Glutamatergic neuron (in vitro differentiated cells): ENCODE measurements at places on chromosomes 5 and 9.

- no peak for DNase-seq
Measured at GRCh38 chr9:125085703-125086477, 57.4 kb downstream of the SCAI start.

DNA sequence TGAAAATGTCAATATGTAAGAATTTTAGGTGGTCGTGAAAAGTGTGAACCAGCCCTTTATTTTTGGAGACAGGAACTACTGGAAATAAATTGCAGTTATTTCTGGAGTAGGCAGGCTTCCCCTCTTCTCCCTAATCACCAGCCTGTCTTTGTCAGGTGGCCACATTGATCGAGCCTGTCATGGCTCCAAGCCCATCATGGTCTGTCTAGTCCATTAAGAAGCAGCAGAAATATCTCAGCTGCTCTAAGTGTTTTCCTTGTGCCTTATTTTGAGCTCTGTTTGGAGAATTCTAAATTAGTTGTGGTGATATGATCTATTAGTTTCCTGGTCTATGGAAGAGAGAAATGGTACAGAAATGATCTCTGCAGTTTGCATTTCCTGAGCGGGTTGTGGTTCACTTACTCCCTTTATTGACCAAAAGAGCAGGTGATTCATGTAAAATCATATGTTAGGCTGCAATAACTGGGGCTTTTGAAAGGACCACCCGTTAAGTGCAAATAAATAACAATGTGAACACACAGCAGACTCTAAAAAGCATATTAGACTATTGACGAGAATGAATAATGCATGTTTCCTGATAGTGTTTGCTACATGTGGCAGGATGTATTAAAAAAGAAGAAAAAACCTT is 42.3 kb downstream of the BASP1 start:
- DNase-seq, result no peak

GRCh38 chr5:65133477-65134110 is 348.1 kb downstream of the ADAMTS6 start:
- no peak for DNase-seq

GRCh38 chr9:110911659-110912418 is 126.4 kb downstream of the LPAR1 start:
- DNase-seq, result no peak

DNA sequence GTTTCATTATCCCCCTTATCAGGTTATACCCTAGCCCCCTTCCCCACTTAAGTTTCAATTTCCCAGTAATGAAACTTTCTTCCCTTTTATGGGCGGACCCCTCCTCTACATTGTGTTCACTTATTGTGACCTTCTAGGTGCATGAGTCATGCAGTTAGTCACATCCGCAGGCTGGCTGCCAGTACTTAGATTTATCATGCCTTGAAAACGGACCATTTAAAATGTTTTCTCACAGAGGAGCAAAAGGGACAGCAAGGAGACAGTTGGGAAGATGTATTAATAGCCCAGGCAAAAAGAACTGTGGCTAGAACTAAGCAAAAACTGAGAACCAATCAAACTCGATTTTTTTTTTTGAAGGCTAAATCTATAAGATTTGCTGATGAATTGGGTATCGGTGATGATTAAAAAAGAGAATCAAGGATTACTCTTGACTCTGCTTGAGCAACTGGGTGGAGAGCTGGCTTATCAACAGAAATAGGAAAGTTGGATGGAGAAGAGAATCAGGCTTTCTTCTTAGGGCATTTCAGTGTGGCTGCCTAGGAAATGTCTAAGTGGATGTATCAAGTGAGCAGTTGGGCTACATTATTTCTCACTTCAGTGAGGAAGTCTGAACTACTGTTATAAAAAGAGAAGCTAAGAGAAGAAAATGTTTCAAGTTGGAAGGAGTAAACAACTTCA is 615.0 kb downstream of the HINT1 start:
- DNase-seq, result no peak

DNA sequence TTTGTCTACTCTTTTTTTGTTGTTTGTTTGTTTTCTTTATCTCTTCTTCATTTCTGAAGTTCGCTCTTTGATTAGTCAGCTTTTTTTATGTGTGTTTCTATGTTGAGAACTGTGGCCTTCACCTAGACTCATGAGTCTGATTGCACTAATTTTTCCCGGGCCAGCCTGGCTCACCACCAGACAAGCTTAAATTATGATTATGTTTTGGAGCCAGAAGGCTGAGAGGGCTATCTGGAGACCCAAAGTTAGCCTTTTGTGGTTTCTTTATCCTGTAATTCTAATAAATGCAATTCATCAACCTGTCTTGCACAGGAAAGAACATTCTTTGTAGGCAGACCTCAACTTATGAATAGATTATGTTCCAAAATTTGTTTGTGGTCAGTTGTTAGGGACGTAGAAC is 20.8 kb upstream of the ACTBL2 start:
- DNase-seq, result no peak

DNA sequence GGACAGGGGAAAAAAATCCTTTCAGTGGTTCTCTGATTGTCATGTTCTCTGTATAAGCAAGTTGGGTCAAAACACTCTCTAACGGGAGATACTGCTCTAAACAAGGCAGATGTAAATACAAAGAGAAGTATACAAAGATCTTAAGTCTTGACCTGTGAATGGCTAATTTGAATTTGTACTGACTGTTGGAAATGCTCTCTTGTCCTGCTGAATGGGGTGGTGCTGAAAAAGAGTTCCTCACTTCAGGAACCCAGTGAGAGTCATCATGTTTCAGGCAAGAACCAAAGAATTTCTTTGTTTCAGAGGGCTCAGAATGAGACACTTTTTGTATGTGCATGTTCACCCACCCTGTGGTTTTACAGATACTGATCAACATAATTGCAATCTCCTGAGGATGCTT is 461.0 kb downstream of the NR2F1-AS1 start:
- DNase-seq, result no peak

- DNase-seq, result no peak
Measured at GRCh38 chr5:148569948-148570347, 84.4 kb downstream of the HTR4 start.

DNA sequence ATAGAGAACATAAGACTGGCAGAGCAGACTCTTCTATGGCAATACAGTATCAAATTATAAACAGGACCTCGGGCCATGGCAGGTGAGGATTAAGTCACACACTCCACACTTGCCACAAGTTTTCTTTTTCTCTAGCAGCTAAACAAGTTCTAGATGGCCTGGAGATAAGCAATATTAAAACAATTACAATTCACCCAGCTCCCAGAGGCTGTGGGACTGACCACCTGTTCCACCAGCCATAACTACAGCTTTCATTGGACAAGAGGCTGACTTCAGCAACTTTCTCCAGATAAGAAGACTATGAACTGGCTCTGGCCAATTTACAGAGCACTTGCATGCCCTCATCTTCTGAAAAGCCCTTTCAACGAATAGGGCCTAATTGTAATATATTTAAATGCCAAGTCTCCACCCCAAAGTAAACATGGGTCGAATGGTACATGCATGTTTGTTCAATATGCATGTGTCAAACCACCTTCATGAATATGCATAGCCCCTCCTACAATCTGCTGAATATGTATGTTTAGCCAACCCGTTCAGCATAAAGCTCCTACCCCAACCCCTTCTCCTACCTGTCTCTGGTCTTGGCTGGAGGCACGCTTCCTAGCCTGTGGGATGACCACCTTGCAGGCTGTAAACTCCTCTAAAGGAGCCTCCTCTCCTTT is 6.1 kb upstream of the CFAP157 start:
- DNase-seq, result no peak

- no peak for DNase-seq
Measured at GRCh38 chr5:6262651-6263363, 115.5 kb downstream of the MED10 start.

GRCh38 chr5:38211354-38211710 is 47.0 kb upstream of the EGFLAM start:
- DNase-seq, result no peak

DNA sequence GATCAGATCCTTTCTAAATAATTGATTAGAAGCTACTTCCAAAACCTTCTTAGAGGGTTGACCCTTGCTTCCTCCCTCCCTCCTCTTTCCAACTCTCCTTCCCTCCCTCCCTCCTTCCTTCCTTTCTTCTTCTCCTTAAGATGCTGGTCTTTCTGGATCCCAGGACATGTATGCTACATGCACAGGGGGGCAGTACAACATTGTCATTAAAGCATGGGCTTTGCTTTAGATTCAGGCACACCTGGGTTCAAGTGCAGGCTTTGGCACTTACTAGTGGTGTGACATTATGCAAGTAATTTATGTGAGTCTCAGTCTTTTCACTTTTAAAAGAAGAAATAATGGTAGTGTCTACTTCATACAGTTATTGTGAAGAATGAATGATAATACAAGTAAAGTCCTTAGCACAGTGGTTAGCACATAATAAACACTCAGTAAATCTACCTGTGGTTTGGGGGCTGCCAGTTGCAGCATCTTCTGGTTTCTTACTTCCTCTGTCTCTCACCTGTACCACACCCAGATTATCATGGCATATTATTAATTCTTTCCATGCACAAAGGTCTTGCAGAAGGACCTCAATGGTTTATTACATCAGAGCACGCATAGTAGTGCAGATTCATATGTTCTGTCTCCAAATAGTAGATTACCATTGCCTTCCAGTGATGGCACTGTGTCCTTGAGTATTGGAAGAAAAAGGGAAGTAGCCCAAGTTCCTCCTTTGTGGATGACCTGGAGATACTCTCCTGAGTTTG is 154.1 kb downstream of the ARHGAP26 start:
- DNase-seq, result no peak
